ENCODE measurements at places on chromosomes 5 and 9.

GRCh38 chr9:112887381-112887780 lies 3.3 kb downstream of the SLC46A2 start:
- no peak for DNase-seq

GRCh38 chr9:81814794-81815464 lies 113.3 kb upstream of the SPATA31D4 start:
- no peak for DNase-seq

GRCh38 chr9:115604831-115605483 lies 487.0 kb upstream of the TNC start:
- DNase-seq, result no peak

GRCh38 chr5:138353560-138354080 lies 1.1 kb downstream of the KDM3B start:
- DNase-seq, result peak; percentile 11

- peak; percentile 13 for DNase-seq
Measured at GRCh38 chr9:15231788-15232635, 75.0 kb downstream of the TTC39B start.

DNA sequence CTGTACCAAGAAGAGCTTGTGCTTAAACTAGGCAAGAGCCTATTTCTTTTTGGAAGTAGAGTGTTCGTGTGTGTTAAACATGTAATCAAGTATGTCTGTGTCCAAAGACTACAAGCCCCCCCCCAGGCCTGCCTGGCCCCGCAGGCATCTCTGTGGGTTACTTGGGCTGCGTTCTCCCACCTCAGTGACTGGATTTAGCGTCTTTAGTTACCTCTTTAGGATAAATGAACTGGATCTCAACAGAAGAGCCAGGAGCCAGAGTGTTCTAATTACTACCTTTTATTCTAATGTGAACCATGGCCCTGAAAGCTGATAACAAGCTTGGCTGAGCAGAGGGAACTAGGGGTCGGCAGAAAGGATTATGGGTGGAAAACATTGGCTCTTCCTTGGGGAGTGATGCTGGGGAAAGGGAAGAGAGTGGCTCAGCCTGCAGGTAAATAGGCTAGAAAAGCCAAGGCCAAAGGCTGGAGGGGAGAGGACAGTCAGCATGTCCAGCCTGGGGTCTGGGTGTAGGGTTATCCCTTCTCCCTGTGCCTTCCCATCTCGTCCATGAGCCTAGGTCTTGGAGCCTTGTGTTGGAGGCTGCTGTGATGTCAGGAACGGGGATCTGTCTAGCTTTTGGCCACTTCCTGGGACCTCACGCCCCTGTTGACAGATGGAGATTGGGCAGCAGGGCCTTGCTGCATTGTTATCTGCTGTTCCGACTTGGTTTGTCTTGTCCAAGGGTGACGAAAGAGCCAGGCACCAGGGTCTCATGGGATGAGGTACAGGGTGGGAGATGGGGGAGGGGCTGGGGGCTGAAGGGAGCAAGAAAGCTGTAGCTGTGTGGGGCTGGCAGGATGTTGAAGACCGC lies 11.1 kb downstream of the CD74 start:
- no peak for DNase-seq

DNA sequence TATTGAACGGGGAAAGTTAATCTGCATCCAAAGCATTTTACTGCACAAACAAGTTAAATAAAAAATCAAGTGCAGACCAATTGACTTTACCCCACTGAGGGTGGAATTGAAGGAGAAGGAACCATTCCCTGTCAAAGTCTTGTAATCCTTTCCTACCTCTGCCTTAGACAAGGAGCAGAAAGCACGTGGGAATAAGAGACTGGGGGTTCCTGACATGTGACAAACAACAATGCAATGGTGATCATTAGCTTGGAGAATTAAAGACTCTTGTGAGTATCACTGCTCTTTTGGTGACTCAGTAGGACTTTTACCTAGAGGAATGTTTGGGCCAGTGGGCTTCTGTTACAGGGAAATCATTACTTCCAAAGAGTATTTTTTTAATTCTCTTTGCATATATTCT lies 779.5 kb downstream of the TLR4 start:
- no peak for DNase-seq

DNA sequence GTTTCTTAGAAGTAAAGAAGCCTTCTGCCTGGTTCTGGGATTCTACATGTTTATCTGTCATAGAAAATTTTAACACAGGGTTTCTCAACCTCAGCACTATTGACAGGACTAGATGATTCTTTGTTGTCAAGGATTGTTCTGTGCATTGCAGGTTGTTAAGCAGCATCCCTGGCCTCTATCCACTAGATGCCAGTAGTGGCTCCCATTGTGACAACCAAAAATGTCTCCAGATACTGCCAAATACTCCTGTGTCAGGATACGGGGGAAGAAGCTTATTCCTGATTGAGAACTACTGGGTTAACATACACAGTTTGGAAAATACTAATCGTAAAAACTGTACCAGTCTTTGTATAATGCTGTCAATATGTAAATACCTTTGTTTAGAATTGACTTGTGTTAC lies 167.1 kb downstream of the NIPBL start:
- DNase-seq, result no peak

DNA sequence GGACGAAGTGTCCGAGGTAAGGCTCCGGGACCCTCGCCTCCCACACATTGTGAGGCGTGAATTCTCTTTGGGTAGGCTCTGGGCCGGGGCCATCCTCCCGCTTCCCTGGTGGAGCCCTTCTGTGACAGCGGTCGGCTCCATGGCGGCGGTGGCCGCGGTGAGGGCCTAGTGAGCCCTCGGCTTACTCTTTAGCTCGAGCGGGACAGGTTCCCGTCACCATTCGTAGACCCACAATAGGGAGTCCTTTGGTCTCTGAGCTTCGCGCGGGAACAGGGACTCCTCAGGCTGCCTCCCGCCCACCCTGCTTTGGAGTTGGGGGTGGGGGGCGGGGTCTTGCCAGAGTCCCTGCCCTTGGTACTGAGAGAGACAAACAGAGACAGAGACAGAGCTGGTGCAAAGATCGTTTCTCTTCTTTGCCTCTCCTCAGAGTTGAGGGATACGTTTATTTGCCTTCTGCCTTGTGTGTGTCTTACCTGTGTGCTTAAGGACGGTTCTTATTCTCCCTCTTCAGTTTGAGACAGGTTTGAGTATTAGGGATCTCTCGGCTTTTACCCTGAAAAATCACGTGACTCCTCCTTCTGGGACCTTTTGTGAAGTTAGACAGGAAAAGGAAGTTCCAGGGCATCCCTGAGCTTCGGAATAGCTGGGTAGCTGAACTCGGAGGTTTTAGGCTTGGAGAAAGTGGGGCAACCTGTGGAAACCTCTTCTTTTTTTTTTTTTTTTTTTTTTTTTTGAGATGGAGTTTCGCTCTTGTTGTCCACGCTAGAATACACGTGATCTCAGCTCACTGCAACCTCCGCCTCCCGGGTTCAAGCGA lies 833 bp downstream of the ANKHD1 start:
- peak; percentile 16 for DNase-seq

- no peak for DNase-seq
Measured at GRCh38 chr5:114325541-114325940, 36.3 kb upstream of the KCNN2 start.

GRCh38 chr9:11135851-11136250 lies 523.0 kb upstream of the PTPRD start:
- DNase-seq, result no peak

Measured in activated CD4-positive, alpha-beta T cell treated with anti-CD3 and anti-CD28 coated beads, Interleukin-2, amount 50 U/mL, for 24 hours (primary cell).